GM12878 (cell line): ENCODE measurements at places on chromosomes 12 and 14.

DNA sequence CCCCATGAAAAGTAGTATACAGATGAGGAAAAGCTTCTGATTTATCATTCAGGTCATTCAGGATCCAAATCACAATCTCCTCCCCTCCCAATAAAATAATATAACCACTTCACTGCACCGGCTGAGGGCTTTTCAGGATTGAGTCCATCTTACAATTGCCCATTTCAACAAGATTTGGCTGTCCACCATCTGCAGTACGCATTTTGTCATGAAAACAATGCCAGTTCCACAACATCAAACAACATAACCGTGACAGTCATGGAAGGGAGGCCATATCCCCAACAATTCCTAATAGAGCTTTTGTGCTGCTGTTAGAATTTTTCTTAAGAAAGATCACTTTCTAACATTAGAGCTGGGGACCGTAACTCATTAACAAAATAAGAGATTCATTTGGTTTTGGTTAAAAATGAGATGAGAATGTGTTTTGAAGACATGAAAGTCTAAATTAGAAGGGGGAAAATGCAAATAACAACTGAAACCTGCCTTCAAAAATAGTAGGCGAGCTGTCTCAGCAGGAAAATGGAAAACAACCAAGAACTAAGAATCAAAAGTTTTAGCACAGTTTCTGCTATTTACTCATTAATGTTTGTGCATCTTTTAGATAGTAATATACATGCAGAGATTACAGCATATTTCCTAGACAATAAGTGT, 38.3 kb upstream of the TMTC2 start:
- DNase-seq, result no peak

GRCh38 chr12:1573960-1574864, 20.2 kb downstream of the FBXL14 start:
- no peak for DNase-seq

DNA sequence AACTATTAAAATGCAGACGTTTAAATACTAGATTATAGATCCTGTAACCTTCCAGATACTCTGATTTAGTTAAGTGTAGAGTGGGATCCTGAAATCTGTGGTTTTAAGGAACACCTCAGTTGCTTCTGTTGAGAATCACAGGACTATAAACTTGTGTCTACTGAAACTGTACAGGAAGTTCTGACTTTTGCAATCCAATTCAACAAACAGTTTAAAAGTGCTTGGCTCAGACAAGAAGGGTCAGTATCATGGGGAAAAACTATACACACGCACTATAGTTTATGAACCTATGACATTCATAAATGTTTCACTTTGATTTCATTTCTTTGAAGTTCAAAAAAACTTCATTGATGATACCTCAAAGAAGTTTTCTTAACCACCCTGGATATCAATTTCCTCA, 13.8 kb downstream of the PDE3A start:
- DNase-seq, result no peak

GRCh38 chr14:92653162-92653651, 95.2 kb downstream of the LGMN start:
- no peak for DNase-seq

DNA sequence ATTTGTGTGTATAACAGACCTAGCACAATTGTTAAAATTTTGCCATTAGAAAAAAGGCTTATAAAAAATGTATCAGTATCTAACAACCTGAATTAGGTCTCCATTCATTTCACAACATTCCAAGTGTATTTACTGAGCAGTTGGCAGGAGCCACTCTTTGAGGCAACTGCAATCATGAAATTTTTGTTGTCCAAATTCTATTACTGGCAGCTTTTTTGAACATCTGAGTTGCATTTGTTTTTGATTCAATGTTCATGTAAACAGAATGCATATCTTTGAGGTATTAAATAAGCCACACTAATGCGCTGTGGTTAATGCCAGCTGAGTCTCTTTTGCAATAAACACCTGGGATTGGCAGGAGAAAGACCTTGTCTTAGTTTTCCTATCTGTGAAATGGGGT, 8.7 kb downstream of the KITLG start:
- DNase-seq, result no peak

DNA sequence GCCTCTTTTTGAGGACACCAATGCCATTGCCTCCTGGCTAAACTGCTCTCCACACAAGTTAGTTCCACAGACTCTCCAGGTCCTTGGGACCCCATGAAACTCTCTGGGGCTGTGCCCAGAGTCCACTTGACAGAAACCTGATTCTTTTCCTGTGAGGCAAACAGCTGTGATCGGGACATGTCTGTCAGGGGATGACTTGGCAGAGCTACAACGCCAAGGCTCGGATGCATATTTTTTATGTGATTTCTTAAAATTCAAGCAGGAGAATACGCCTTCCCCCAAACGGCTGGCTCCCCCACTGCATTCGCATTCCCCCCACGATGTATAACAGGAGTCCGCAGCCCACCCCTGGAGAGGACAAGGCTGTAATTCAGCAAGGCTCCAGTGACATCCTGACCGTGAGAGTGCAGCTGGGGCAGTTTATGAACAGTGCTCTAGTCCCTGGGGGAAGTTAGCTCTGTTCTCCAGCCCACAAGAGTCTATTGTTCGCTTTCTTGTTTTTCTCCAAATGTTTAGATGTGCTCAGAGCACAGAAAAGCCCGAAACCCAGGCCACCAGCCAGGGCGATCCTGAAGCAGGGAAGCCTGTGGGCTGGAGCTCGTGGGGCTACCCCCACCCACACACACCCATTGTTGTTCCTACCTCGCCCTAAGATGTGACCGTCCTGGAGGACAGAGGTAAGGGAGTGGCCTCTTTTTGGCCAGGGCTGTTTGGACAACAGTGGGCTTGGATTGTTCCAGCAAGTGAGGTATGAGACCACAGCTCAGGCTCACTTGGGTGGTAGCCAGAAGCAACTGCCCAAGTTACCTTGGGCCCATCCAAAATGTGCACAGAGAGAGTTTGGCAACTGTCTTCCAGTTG, 159.5 kb downstream of the ZFP36L1 start:
- no peak for DNase-seq

DNA sequence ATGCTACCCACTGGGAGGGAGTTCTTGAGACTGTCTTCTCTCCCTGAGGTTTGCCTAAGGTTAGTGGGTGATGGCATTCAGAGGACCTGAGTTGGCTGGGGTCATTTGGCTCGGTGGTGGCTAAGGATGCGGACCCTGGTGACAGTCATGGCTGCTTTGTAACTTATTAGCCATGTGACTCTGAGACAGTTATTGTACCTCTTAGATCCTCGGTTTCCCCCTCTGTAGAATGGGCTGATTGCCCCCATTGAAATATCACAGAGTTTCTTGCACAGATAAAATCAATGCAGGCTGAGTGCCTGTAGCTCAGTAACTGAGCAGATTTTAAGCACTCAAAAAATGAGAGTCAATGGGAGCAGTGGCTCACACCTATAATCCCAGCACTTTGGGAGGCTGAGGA, 96.7 kb upstream of the MED13L start:
- DNase-seq, result no peak

DNA sequence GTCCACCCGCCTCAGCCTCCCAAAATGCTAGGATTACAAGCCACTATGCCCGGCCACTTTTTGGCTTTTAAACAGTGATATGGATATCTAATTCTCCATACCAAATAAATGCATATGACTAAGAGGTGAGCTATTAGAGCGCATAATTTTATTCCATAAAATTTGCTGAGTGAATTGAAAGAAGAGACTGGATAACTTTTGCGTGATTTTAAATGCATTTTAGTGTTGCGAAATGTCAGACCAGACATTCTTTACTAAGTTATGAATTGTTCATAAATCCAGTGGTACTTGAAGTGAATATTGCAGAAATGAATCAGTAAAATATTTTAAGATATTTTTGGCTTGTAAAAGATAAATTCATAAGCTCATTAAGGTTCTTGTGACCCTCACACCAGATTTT, 50.9 kb upstream of the DIP2B start:
- no peak for DNase-seq

GRCh38 chr14:20802341-20803084, at the start of gene RNASE1:
Gene RNASE1, minus strand, starts transcription at chr14:20802844. Its CDS starts 776 bp downstream, at chr14:20802068.
- DNase-seq, result no peak

GRCh38 chr12:78018171-78018910, 187.6 kb downstream of the NAV3 start:
- no peak for DNase-seq

GRCh38 chr12:107732365-107732764, 28.6 kb downstream of the PRDM4 start:
- DNase-seq, result no peak

DNA sequence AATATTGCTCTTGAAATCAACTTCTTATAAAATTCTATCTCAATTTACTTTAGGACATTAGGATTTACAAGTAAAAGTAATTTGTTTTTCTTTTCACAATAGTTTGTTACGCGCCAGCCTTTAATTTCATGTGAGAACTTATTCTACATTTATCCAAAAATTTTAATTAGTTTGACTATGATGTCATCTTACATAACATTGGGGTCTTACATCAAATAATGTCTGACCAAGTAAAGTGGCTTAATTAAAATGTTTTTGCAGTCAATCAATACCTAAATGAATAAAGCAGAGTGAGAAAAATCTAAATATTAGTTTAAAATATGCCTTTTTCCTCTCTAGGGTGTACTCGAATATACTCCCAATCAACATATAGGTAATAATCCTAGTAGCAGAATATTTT, 666.2 kb upstream of the FBXO33 start:
- no peak for DNase-seq
